ENCODE measurements at places on chromosomes 6 and 20.

DNA sequence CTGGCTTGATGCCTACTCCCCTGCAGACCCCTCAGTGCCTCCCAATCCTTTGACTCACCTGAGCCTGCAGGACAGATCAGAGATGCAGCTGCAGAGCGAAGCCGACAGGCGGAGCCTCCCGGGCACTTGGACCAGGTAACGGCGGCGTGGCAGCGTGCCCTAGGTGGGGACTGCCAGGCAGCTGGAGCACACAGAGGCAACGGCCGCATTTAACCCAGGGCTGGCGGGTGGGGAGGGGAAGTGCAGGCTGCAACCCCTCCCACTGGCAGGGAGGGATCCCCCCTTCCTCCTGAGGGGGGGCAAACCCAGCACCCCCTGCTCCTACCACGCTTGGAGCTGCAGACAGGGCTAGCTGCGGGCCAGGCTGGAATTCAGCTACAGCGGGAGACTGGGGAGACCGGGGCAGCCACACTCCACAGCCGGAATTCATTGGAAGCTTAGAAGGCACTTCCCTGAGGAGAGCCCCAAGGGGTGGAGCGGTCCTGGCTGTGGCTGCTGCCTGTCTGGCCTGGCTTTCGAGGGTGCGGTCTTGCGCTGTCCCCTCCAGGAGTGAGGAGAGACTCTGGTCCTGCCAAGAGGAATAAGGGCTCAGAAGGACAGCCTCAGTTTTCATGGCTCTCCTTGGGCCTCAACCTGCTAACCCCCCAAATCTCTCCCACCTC is at the start of gene MATN4:
Gene MATN4 (minus strand): TSS at position 183 of the 662 bp plus-strand sequence. CDS start 2,717 bp downstream, outside the sequence.
- peak; percentile 58 for DNase-seq

GRCh38 chr6:109854541-109855308 is 123.4 kb upstream of the GPR6 start:
- no peak for DNase-seq

DNA sequence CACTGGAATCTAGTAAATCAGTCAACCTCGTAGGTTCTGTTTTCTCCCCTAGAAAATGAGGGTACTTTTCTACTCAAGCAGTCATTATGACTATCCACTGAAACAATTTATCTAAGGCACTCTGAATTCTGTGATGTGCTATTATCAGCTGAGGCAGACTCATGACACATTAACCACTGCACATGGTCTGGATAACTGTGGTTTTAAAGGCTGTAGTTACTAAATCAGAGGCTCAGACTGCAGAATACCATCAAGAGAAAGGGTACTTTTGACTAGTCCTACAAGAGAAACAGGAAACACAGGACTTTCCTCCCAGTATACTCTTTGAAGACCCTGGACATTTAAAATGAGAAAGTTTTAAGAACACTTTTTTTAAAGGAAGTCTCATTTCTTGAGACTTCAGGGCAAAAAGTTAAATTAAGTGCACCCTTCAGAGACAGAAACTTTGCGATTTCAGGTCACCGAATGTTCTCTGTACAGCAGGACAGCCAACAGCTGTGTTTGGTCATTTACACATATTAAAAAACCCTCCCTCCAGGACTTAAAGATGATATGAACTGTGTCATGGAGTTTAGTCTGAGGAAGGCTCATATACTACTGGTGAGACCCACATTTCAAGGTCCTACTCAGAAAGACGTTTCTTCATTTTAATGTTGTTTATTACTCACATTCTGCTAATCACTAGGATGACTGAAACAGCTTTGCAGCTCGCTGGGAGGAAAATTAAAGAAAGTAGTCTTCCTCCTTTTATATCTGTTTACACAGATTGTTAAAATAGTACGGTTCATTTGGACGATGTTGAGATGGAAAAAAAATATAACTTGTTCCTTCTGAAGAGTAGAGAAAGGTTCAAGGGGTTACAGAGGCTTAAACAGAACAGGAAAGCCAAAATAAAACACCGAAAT is 19.9 kb downstream of the ATXN1 start:
- no peak for DNase-seq

DNA sequence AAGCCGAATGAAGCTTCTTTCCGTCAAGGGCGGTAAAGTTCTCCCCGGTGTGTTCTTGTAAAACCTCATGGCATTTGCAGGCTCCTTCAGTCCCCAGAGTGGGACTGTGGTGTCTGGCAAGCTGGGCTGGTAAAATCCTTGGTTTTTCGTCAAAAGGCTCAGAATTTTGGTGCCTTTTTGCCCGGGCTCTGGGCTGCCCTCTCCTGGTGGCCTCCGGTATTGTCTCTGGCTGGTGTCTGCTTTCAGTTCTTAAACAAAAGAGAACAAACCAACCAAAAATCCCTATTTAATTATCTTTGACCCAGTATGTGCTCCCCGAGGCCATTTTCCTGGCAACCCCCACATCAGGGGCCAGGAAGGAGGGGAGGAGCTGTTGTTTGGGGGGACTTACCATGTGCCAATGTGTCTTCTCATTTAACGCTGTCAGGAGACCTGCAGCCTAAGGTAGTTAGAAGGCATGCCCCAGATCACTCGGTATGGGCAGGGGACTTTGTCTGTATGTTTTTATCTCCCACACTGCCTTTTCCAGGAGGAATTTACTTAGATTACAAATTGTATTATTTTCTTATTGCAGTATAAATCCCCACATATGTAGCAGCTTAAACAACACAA is 11.1 kb downstream of the CDH4 start:
- DNase-seq: no peak

DNA sequence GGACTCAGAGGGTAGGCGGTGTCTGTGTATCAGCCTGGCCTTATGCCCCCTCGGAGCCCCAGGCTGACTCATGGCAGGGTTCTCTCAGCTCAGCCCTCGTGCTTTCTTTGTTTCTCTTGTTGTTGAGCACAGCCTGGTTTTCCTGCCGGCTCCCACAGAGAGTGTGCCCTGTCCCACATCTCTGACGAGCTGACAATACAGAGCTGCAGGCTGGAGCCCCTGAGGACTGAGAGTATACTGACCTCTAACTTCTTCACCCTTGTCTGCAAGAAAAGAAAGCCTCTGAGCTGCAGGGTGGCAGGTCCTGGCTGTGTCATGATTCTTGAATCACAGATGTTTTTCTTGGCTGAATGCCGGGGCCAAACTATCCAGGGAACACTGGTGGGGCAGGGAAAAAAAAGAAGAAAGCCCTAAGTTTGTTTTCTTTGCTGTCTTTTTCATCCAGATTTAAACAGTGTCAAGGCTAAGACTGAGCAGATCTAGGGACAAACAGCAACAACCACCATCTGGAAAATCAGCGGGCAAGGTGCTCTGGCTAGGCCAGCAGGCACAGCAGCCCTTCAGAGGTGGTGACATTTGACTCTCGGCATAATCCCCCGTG is 63.3 kb upstream of the ZNF133 start:
- no peak for DNase-seq

- DNase-seq: no peak
Observed at GRCh38 chr6:68958327-68958726, 323.2 kb downstream of the ADGRB3 start.

- DNase-seq: no peak
Observed at GRCh38 chr6:111711984-111712752, 106.5 kb upstream of the TRAF3IP2 start.

GRCh38 chr20:16349523-16350260 is 223.6 kb downstream of the KIF16B start:
- no peak for DNase-seq

DNA sequence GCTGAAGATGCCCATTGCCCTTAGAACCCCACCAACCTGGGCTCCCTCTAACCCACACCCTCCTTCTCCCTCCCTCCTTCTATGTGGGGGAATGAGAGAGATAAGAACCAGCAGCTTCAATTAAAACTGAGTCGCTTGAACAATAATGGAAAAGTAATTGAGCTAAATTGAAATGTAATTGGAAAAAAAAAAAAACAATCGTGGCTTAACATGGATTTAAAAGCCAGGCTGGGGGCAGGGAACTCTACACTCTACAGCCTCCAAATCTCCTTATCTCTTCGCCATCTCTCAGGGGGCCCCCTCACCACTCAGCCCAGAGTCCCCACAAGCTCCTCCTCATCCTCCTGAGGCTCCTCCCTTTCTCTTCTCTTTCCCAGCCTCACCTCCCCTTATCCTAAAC is 83.2 kb downstream of the MDGA1 start:
- no peak for DNase-seq

DNA sequence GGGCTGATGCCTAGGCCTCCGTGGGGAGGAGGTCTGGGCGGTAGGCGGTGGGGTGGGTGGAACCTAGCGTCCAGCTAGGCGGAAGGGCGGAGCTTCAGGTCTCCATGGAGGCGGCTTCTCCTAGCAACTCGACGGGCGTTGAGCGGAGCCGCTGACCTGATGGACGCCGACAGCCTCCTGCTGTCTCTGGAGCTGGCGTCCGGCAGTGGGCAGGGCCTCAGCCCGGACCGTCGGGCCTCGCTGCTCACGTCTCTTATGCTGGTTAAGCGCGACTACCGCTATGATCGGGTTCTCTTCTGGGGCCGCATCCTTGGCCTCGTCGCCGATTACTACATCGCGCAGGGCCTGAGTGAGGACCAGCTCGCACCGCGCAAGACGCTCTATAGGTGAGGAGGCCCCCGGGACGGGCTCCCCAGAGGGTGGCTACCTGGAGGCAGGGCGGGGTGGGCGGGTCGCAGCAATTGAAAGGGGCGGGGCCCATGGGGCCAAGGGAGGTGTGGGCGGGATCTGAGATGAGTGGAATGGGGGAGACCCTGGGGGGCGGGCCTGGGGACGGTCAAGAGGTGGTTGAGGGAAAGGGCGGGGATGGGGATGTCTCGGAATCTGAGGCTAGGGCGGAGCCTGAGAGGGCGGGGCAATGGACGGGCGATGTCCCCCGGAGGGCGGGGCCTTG is at the start of gene RSPH9:
Gene RSPH9 (plus strand): TSS at position 97 of the 673 bp plus-strand sequence. CDS start 63 bp downstream, at position 160.
- no peak for DNase-seq

GRCh38 chr20:18666803-18667415 is 79.1 kb downstream of the DTD1 start:
- peak; percentile 92 for DNase-seq

GRCh38 chr6:52718550-52718949 is 44.7 kb downstream of the GSTA2 start:
- peak; percentile 60 for DNase-seq

GRCh38 chr20:51731731-51732095 is 36.5 kb downstream of the ATP9A start:
- DNase-seq: no peak

All from NCI-H2081 (cell line).